Liver (tissue), 10 donors: ENCODE measurements at places on chromosomes 7 and 10. TPM values are rescaled to one million over a fixed set of nuclear protein-coding genes. Genes with fewer than 3 reads are reported as not detected.
A peak's percentile ranks its signal among the peaks of the same experiment; 100 is the strongest.

EVX1 gene
- not detected for polyA plus RNA-seq

SOSTDC1 gene
- polyA plus RNA-seq = 0.05 TPM

NAMPT gene
- polyA plus RNA-seq = 185 TPM

ADCY1 gene
- polyA plus RNA-seq = 6.7 TPM

PPP1R3A gene
- polyA plus RNA-seq = not detected

ASIC3 gene
- polyA plus RNA-seq = 0.22 TPM

OGA gene
- polyA plus RNA-seq = 22.2 TPM

GBX1 gene
- not detected for polyA plus RNA-seq

RARRES2 gene
- 1,915 TPM for polyA plus RNA-seq

WDR86 gene
- polyA plus RNA-seq = 0.35 TPM

HACD1 gene
- 1.3 TPM for polyA plus RNA-seq

DNA sequence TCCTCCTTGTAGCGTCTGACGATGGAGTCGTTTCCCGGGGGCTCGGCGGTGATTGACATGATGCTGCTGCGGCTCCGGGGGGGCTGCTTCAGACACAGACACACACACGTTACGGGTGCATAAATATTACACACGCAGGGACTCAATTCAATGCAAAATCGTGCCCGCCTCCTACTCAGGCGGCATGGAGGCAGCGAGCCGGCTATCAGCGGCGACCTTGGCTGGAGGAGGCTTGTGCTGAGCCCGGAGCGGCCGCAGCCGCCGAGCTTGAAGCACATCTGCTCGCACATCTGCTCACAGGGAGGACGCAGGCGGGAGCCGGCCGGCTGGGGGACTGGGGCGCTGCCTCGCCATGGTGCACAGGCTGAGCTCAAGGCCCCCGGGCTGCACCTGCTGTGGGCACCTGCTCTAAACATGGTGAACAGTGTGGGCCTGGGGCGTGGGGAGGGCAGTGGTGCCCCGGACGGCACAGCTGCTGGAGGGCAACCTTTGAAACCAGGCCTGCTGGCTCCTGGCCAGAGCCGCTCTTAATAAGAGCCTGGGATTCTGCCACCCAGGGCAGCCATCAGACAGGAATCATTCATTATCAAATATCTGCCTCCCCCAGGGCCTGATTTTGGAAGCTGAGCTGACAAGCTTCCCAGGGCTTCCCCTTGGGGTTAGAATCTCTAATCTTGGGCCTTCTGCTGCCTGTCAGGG, 84.7 kb upstream of the GNA12 start:
- H3K27ac ChIP-seq = no peak overlapping the region
- H3K4me3 ChIP-seq = no peak overlapping the region
- H3K4me1 ChIP-seq = peaks cover 9% of the 10 kb centered on the region
- H3K27me3 ChIP-seq = no peaks in the 10 kb centered on the region
- no peaks in the 10 kb centered on the region for H3K36me3 ChIP-seq

DNA sequence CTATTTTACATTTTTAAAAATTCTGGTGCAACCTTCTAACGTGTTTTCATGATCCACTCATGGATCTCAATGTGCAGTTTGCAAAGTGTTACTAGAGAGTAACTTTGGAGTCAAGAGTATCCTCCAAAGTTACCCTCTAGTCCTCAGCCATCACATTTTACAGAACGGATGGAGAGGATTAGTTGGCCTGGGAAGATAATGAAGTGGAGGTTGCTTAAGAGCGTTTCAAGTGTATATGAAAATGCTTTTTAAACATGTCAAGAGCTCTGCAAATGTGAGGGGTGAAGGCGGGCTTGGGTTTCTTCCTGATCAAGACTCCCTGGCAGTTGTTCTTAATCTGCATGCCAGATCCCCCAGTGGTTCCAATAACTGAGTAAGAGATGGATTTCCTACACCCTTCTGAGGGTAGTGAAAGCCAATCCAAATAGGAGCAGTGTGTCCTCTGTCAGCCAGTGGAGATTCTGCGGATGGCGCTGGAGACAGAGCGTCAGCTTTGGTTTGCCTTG, 299.4 kb upstream of the NPVF start:
- no peaks in the 10 kb centered on the region for H3K27me3 ChIP-seq
- no peaks in the 10 kb centered on the region for H3K36me3 ChIP-seq
- no peak overlapping the region for H3K4me3 ChIP-seq

GRCh38 chr7:41256186-41256945, 446.5 kb downstream of the INHBA start:
- no peaks in the 10 kb centered on the region for H3K27me3 ChIP-seq
- H3K4me3 ChIP-seq = no peak overlapping the region
- DNase-seq = no peak
- no peaks in the 10 kb centered on the region for H3K36me3 ChIP-seq

- peaks cover 2% of the 10 kb centered on the region for H3K4me1 ChIP-seq
- H3K27ac ChIP-seq = no peak overlapping the region
- no peak for DNase-seq
- no peaks in the 10 kb centered on the region for H3K27me3 ChIP-seq
- H3K36me3 ChIP-seq = no peaks in the 10 kb centered on the region
Measured at GRCh38 chr7:106075937-106076336, 36.2 kb downstream of the SYPL1 start.

- no peak overlapping the region for H3K27ac ChIP-seq
- H3K36me3 ChIP-seq = no peaks in the 10 kb centered on the region
- DNase-seq = peak; percentile 16
- H3K27me3 ChIP-seq = peaks cover 3% of the 10 kb centered on the region
- H3K4me1 ChIP-seq = peaks cover 3% of the 10 kb centered on the region
- H3K4me3 ChIP-seq = no peak overlapping the region
Measured at GRCh38 chr10:132833421-132834111, 47.6 kb upstream of the NKX6-2 start.

DNA sequence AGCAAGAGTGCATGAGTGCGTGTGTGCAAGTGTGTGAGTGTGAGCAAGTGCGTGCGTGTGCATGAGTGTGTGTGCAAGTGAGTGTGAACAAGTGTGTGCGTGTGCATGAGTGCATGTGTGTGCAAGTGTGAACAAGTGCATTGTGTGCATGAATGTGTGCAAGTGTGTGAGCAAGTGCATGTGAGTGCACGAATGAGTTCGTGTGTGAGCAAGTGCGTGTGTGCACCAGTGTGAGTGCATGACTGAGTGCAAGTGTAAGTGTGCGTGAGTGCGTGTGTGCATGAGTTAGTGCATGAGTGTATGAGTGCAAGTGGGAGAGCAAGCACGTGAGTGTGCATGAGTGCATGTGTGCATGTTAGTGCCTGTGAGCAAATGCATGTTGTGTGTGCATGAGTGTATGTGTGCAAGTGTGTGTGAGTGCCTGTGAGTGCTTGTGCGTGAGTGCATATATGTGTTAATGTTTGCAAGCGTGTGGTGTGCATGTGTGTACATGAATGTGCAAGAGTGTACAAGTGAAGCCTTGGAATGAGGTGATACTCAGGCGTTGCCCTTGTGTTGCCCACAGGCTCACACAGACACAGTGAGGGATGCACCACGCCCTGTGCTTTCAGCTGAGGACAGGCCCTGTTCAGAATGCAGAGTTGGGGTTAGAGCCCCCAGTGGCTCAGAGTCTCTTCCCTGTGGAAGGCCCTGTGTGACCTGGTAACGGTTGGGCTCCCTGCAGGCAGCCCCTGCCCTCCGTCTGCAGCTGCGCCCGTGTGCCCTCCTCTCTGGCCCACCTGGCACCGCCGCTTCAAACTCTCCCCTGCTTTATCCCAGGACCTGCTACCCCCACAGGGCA, 97.1 kb downstream of the NKX6-2 start:
- no peak overlapping the region for H3K27ac ChIP-seq
- no peaks in the 10 kb centered on the region for H3K4me1 ChIP-seq
- peaks cover 9% of the 10 kb centered on the region for H3K36me3 ChIP-seq
- H3K4me3 ChIP-seq = no peak overlapping the region

DNA sequence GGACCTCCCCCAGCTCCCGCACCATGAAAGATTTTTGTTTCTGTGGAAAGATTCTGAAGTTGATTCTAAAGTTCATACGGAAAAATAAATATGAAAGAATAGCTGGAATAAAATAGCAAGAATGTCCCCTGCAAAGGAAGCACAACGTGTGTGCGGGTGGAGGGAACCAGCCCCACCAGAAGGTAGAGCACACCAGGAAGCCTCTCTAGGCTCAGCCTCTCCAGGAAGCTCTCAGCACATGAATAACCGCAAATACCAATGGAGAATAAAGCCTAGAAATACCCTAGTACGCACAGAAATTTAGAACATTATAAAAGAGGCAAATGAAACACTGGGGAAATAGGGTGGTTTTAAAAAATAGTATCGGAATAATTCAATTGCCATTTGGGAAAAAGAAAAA, 24.6 kb upstream of the FAM170B start:
- H3K4me1 ChIP-seq = no peaks in the 10 kb centered on the region
- no peak overlapping the region for H3K4me3 ChIP-seq
- H3K27ac ChIP-seq = no peak overlapping the region
- H3K36me3 ChIP-seq = no peaks in the 10 kb centered on the region
- no peaks in the 10 kb centered on the region for H3K27me3 ChIP-seq
- no peak for DNase-seq

GRCh38 chr10:79184145-79184625, 115.4 kb downstream of the ZMIZ1 start:
- H3K27me3 ChIP-seq = no peaks in the 10 kb centered on the region
- no peak overlapping the region for H3K4me3 ChIP-seq
- H3K27ac ChIP-seq = no peak overlapping the region

- H3K27me3 ChIP-seq = no peaks in the 10 kb centered on the region
- no peak overlapping the region for H3K27ac ChIP-seq
- no peak for DNase-seq
- peaks cover 3% of the 10 kb centered on the region for H3K36me3 ChIP-seq
Measured at GRCh38 chr10:102552533-102552932, 48.8 kb downstream of the SUFU start.

- peaks cover 13% of the 10 kb centered on the region for H3K4me1 ChIP-seq
- peak overlapping the region; percentile 52 for H3K27ac ChIP-seq
- no peak for DNase-seq
- no peaks in the 10 kb centered on the region for H3K27me3 ChIP-seq
- H3K4me3 ChIP-seq = no peak overlapping the region
Measured at GRCh38 chr7:137975768-137976167, 26.1 kb downstream of the CREB3L2 start.

- H3K27ac ChIP-seq = no peak overlapping the region
- no peak overlapping the region for H3K4me3 ChIP-seq
- no peaks in the 10 kb centered on the region for H3K36me3 ChIP-seq
- no peaks in the 10 kb centered on the region for H3K27me3 ChIP-seq
- no peaks in the 10 kb centered on the region for H3K4me1 ChIP-seq
Measured at GRCh38 chr7:69126896-69127479, 471.3 kb upstream of the AUTS2 start.

GRCh38 chr7:105765846-105766245, 110.6 kb downstream of the ATXN7L1 start:
- no peak for DNase-seq
- no peak overlapping the region for H3K4me3 ChIP-seq
- H3K27ac ChIP-seq = no peak overlapping the region

DNA sequence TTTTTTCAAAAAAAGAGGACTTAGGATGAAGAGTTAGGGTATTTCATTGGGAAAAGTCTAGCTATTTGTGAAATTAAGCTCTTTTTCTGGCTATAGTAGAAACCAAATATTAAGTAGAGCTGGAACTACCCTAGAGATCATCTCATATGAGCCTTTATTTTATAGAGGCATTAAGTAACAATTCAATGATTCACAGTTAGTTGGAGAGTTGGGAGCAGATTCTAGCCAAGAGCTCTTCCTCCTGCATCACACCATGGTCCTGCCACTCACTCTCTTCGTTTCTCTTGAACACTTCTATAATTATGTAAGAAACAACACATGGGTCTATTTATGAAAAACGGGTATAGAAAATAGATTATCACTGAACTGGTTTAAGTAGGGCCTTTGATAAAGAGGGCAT, 76.1 kb upstream of the ANK3 start:
- no peaks in the 10 kb centered on the region for H3K4me1 ChIP-seq
- DNase-seq = no peak
- H3K36me3 ChIP-seq = no peaks in the 10 kb centered on the region
- no peak overlapping the region for H3K4me3 ChIP-seq
- no peak overlapping the region for H3K27ac ChIP-seq
- no peaks in the 10 kb centered on the region for H3K27me3 ChIP-seq

DNA sequence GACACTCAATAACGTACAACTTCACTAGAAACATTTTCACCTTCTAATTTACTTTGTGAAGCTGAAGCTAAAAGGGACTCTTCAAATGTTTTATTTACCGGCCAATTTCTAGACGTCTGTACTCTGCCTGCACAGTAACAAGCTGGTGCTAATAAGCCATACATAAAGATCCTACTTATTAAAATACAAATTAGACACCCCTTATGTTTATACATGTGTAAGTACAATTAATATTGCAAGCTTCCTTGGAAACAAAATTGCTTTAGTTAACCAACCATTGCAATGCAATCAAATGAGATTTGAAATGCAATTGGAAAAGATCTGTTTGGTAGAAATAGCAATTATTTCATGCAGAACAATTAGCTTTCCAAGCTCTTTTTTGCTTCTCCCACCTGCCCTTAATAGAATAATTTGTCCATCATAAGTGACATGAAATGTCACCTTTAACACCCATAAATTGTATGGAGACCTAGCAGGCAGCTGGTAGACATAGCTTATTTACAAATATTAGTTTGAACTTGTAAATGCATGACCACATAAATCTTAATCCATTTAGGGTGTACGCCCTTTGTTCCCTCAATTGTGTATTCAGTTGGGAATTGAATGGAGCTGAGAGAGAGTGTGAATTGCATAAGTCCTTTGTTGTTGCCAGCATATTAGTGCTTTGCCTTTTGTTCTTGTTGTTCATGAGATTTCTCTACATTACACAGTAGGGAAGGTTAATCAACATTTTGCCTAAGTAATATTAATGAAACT, 277.1 kb downstream of the CACNA2D1 start:
- no peaks in the 10 kb centered on the region for H3K36me3 ChIP-seq
- no peak overlapping the region for H3K27ac ChIP-seq
- no peak overlapping the region for H3K4me3 ChIP-seq
- H3K4me1 ChIP-seq = no peaks in the 10 kb centered on the region
- no peak for DNase-seq

DNA sequence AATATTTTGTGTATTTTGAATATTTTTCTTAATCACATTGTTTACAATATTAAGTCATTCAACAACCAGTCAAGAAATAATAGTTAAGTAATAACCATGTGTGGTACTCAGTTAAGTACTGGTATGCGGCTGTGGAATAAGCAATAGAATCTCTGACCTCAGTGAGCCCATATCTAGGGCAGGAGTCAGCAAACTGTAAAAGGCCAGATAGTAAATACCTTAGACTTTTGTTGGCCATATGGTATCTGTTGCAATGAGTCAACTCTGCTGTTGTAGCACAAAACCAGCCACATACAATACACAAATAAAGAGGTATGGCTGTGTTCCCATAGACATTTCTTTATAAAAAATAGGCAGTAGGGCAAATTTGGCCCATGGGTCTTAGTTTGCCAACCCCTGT, 311.6 kb upstream of the SEMA3A start:
- H3K4me1 ChIP-seq = no peaks in the 10 kb centered on the region
- no peak overlapping the region for H3K4me3 ChIP-seq
- no peak overlapping the region for H3K27ac ChIP-seq
- DNase-seq = no peak

GRCh38 chr7:117113871-117114270, 160.6 kb downstream of the ST7 start:
- no peaks in the 10 kb centered on the region for H3K4me1 ChIP-seq
- no peak for DNase-seq
- H3K36me3 ChIP-seq = no peaks in the 10 kb centered on the region
